ENCODE measurements at places on chromosomes 13 and 19.

- no peaks in the 10 kb centered on the region for H3K27me3 ChIP-seq
- no peak overlapping the region for H3K4me3 ChIP-seq
- H3K4me1 ChIP-seq, result no peaks in the 10 kb centered on the region
These were observed 1.6 kb downstream of the MZF1 start for GRCh38 chr19:58571575-58571947.

GRCh38 chr13:85879014-85879413 is 79.8 kb upstream of the SLITRK6 start:
- no peaks in the 10 kb centered on the region for H3K27me3 ChIP-seq
- H3K27ac ChIP-seq, result no peak overlapping the region
- no peak for DNase-seq
- no peaks in the 10 kb centered on the region for H3K4me1 ChIP-seq

- peaks cover 2% of the 10 kb centered on the region for H3K4me1 ChIP-seq
- H3K27ac ChIP-seq, result no peak overlapping the region
- no peak overlapping the region for H3K4me3 ChIP-seq
- H3K27me3 ChIP-seq, result no peaks in the 10 kb centered on the region
These were observed 234.3 kb upstream of the STARD13 start for GRCh38 chr13:33519561-33520467.

GRCh38 chr13:91740756-91741155 is 342.3 kb downstream of the GPC5 start:
- H3K4me3 ChIP-seq, result no peak overlapping the region
- no peaks in the 10 kb centered on the region for H3K4me1 ChIP-seq
- no peak for DNase-seq

DNA sequence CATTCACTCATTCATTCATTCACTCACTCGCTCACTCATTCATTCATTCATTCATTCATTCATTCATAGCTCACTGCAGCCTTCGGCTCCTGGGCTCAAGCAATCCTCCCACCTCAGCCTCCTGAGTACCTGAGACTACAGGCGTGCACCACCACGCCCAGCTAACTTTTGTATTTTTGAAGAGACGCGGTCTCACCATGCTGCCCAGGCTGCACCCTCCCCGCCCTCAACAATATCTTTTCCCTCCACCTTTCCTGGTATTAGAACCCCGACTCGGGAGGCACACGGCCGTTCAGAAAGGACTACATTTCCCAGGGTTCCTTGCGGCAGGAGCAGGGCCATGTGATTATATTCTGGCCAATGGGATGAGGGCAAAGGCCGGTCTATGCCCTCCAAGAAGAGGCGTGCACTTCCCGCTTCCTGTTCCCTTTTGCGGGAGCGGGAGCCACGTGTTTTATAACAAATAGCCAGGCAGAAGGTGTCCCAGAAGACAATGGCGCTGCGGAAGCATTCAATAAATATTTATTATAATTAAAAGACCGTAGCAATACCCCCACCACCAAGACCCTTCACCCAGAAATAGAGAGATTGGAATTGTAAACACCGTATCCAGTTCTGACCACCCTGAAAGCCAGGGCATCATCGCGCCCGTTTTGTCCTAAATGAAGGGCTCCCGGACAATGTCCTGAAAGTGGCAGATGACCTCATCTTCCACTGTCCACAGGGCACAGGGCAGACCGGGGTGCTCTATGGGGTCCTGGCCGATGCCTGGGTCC is 15.9 kb downstream of the TICAM1 start:
- no peak overlapping the region for H3K4me3 ChIP-seq
- peaks cover 2% of the 10 kb centered on the region for H3K36me3 ChIP-seq
- H3K27ac ChIP-seq, result no peak overlapping the region
- no peaks in the 10 kb centered on the region for H3K27me3 ChIP-seq
- DNase-seq, result peak; percentile 94

Measured in iPS DF 6.9 (cell line).